ENCODE measurements at places on chromosomes 16 and 17.

DNA sequence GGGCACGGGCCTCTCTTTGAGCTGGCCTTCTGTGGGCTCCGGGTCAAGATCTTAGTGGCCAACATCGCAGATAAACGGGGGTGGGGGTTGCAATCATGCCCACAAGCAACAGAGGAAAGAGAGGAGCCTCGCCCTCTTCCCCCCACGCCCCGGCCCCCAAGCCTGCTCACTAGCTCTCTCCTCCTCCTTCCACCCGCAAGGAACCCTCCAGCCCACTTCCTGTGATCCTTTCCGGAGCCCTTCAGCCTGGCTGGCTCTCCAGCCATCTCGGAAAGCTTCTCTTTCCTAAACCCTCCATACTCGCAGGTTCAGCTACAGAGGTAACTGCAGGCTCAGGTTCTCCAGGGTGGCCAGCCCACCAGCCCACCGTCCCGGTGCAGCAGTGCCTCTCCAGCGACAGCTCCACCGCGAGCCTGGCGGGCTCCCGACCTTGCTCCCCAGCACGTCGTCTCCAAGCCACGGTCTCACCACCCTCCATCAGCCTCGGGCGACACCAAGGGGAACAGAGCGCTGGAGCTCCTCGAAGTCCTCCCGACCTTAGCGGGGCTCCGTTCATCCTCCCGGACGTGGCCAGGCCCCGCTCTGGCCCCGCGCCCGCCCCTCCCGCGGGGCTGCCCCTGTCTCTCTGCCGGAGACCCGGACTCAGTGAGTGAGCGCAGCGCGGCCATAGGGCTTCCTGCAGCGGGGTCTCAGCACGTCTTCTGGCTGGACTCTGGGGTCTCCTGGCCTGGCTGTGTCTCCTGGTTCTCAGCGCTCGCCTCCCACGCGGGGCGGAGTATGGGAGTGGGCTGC is 12.9 kb upstream of the ODF4 start:
- no peak for DNase-seq

- no peak for DNase-seq
Measured at GRCh38 chr17:35293151-35293847, 50.4 kb downstream of the SLFN5 start.

- peak; percentile 87 for DNase-seq
Measured at GRCh38 chr17:58082870-58083490, at the start of gene DYNLL2. Gene DYNLL2 (plus strand): TSS chr17:58083419. CDS start chr17:58087091, 3,672 bp downstream.

GRCh38 chr17:8125947-8126490 is 2.1 kb upstream of the HES7 start:
- no peak for DNase-seq

DNA sequence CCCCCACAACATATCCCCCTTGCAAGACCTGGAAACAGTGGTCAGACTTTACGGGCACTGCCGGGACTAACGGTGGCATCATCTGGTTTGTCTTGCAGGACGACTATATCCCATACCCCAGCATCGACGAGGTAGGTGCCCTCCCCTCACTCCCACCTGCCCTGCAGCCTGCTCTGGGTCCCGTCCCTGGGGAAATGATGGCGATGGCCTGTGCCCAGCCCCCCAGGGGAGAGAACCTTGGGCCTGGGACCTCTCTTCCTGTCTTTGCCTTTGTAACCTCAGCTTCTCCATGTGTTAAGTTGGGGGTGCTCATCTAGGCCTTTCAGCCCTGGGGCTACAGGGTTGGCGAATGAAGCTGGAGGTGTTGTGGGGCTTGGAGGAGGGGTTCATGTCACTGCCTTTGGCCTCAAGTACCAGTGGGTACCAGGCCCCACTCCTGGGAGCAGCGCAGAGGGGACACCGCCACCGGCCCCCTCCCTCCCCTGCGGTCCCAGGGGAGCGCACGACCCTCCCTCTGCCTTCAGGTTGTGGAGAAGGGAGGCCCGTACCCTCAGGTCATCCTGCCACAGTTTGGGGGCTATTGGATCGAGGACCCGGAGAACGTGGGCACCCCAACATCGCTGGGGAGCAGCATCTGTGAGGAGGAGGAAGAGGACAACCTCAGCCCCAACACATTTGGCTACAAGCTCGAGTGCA is 99.9 kb downstream of the OR1D5 start:
- no peak for DNase-seq
